ENCODE measurements at places on chromosomes 4 and X.

DNA sequence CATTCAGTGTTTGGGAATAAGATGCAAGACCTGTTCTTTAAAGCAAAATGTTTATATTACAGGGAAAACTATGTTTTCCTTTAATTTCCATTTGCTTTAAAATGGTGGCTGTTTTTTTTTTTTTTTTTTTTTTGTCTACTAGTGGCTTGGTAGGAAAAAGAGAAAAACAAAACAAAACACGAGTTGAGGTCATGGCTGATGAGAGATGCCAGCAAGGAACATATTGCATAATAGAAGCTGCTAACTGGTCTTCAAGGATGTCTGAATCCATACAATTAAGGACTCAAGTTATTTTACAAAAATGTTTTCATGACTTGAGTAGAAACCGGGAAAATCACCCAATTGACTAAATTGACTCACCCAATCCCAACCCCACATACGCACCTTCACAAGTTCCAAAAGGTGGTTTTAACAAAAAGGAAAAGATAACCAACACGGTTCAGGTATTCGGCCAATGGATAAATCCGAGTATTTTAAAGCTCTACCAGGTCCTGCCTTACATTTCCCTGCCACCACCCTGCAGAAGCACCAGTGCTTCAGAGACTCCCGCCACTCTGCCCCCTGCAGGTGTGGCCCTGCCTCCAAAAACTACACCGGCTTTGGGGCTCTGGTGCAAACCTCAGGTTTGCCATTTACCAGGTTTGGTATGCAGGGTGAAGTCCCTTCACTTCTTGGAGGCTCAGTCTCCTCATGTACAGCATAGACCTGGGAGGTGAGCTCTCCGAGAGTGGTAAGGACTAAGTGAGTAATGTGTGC is 27.1 kb downstream of the PIR start:
- no peak for DNase-seq

- no peak for DNase-seq
Observed at GRCh38 chrX:47933946-47934345, 69.8 kb downstream of the ZNF182 start.

- DNase-seq, result peak; percentile 31
Observed at GRCh38 chrX:56764153-56764974, 35.3 kb downstream of the NBDY start.

- DNase-seq, result peak; percentile 79
Observed at GRCh38 chrX:22950269-22951266, 49.2 kb upstream of the DDX53 start.

DNA sequence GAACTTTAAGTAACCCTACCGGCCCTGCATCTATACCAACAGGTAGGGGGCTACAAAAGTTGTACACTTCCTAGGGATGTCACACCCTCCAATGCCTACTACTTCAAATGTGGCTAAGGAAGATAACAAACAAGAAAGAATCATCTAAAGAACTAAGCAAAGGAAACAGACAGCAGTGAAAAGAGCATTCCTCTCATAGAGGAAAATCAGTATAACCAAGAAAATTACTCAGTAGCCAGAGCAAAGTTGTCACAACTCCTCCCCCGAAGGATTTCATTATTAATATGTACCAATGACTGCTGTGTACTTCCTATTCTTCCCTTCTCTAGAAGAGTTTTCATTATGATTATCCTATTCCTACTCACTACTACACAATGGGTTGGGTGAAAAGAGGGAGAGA is 12.6 kb downstream of the ANKRD17 start:
- no peak for DNase-seq

GRCh38 chrX:25968920-25969319 is 169.2 kb upstream of the MAGEB18 start:
- no peak for DNase-seq

DNA sequence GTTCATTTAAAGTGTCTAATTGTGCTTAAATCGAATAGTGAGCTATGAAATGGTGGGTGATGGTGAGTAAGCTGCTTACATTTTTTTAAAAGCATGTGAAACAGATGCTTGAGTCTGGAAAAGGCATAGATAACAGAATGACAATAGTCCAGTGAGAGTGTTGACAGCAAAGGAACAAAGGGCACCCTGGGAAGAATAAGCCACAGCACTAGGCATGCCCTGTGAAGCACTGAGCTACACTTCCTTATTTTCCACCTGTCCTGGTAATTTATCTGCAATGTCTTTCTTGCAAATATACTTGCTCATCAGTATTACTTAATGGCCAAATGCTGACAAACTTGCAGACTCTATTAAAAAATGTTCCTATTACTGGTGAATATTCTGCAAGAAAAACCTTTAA is 168.7 kb downstream of the PRDM5 start:
- DNase-seq, result no peak

DNA sequence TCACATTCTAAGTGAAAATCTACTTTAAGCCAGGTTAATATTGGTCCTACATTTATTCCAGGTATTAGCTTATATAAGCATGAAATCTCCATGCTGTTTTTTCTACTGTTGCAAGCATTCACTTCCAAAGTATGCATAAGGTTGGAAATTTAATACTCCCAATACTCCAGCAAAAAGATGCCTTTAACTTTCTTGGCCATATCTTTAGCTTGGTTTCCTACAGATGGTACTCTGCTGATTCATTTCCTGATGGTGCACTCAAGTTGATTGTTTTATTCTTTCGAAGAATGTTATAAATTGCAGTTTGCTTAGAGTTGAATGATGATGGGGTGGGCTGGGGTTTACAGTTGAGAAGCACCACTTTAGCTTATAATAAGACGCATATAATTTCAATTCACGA is 330.2 kb downstream of the PTTG2 start:
- DNase-seq, result no peak

- DNase-seq, result no peak
Observed at GRCh38 chr4:75800972-75801371, 76.6 kb downstream of the USO1 start.

Data from fibroblast of skin of left biceps (primary cell).